COR-L47 (cell line): ENCODE measurements at places on chromosomes 6 and 20.

GRCh38 chr20:38209736-38210405, 44.8 kb upstream of the TGM2 start:
- DNase-seq, result no peak

GRCh38 chr6:21800948-21801438, 207.4 kb downstream of the SOX4 start:
- DNase-seq, result no peak

DNA sequence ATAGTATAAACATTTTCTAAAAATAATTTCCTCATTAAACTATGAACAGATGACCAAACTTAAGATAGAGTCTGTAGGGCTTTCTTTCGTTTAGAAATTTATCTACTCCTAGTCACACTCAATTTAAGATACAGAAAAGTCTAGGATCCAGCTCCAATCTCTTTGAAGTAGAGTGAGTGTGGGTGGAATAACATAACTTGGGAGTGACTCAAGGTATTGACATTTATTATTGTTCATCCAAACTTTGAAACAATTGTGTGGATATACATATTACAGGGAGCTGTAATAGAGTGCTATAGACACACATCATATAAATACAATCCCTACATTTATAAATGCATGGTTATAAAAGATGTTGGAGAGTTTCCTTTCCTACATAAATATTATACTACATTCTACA, 715.2 kb upstream of the MANEA start:
- DNase-seq, result no peak

DNA sequence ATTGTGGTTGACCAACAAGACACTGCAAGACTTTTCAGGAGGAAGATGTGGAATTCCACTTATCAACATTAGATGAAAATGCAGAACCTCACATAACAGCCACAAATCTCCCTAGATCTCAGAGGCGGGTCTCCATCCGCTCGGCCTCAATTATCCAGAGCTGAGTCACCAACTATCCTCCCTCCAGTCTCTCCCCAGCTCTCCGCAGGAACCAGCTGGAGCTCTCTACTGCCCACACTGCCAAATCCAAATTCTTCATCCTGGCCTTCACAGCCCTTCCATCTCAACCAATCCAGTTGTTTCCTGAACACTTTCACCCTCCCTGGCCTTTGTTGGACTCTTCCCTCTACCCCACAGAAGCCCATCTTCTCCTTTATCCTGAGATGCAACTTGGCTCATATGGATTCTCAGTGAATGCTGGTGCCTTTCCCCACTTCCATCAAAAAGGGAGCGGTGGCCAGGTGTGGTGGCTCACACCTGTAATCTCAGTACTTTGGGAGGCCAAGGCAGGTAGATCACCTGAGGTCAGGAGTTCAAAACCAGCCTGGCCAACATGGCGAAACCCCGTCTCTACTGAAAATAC, 3.5 kb upstream of the TGIF2 start:
- no peak for DNase-seq

DNA sequence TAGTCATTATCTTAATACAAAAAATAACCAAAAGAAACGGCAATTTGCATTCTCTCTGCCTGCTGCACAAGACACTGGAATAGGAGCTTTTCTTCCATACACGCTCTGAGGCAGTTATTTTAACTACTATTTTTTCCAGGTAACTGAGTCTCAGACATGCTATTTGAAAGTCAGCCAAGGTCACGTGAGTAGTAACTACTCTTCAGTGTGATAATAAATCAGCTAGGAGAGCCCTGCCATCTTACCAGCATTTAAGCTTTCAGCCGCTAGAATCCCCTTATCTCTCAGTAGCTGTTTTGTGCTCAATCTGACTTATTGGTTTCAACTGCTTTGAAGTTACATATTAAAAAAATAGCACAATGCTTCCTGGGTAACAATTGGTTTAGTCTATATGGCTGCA, 84.5 kb downstream of the NRN1 start:
- DNase-seq, result no peak

DNA sequence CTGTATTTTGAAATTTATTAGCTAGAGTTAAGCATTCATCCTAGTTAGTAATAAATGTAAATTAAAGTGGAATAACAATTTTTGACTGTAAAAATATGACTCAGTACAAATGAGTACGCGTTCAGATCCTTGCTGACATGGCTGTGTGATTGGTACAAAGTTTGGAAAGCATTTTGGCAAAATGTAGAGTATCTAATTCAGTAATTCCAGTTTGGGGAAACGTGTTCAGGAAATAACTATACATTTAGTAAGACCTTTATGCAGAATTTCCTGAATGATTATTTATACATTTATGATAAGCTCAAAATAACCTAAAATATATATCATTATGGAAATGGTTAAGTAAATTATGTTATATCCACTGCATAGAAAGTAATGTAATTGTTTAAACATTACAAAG, 8.0 kb downstream of the VTA1 start:
- DNase-seq, result no peak

- DNase-seq, result no peak
Measured at GRCh38 chr20:57465943-57466342, 59.0 kb downstream of the CTCFL start.

- no peak for DNase-seq
Measured at GRCh38 chr6:146071781-146072180, 42.9 kb downstream of the GRM1 start.

DNA sequence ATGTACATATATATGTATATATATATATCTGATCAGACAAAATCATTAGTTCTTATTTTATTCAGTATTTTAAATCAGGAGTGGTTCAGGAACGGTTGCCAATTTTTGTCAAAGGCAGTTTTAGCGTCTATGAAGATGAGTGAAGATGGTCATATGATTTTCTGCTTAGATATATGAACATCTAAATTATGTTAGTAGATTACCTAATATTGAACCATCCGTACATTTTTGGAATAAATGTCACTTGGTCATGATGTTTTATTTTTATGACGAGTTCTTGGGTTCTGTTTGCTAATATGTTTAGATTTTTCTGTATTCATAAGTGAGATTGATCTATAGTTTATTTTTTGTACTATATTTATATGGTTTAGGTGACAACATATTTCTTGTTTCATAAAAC, 3.3 kb downstream of the TMEM244 start:
- DNase-seq, result no peak

- DNase-seq, result no peak
Measured at GRCh38 chr6:146305951-146306350, 237.7 kb upstream of the RAB32 start.

- no peak for DNase-seq
Measured at GRCh38 chr20:35007891-35008290, 52.2 kb downstream of the MYH7B start.

GRCh38 chr6:149867876-149868640, 3.9 kb upstream of the LRP11 start:
- DNase-seq, result no peak

DNA sequence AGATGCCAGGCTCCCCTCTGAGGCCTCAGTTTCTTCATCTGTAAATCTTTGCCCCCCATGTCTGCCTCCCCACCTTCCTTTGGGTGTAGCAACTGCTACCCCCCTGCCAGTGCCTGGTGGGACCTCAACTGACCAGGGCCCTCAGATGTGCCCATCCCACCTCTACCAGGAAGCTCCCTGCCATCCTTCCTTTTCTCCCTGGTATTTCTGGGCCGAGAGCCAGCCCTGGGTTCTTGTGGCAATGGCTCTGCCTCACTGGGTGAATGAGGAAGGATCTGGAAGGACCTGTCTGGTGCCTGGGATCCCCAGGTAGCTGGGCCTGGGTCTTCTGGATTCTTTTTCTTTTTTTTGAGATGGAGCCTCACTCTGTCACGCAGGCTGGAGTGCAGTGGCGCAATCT, 141.1 kb upstream of the RNF24 start:
- no peak for DNase-seq

GRCh38 chr20:19688031-19688806, 69.8 kb upstream of the RIN2 start:
- no peak for DNase-seq

GRCh38 chr6:135854799-135855198, 3.3 kb downstream of the PDE7B start:
- DNase-seq, result no peak

GRCh38 chr6:158312672-158313397, 570 bp downstream of the TULP4 start:
- DNase-seq, result no peak

DNA sequence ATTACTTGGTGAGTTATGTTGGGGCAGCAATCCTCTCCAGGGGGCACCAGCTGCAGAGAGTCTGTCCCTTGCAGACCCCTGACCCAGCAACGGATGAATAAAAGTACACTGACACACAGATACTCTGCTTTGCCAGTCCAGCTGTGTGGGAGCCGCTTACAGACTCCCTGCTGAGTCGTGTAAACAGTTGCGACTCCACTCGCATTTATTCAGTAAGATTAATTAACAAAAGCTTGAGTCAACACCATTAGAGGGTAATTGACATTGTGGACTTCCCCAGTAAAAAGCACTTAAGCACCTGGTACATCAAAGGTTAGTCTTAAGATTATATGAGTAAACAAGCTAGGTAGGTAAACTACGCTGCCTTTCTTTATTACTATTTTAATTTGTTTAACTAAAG, 92.0 kb upstream of the TMEM181 start:
- DNase-seq, result peak; percentile 72
